Inflammatory macrophage treated with lipopolysaccharide for 1 hour (primary cell): ENCODE measurements at places on chromosomes 1 and 21.
A peak's percentile ranks its signal among the peaks of the same experiment; 100 is the strongest.

DNA sequence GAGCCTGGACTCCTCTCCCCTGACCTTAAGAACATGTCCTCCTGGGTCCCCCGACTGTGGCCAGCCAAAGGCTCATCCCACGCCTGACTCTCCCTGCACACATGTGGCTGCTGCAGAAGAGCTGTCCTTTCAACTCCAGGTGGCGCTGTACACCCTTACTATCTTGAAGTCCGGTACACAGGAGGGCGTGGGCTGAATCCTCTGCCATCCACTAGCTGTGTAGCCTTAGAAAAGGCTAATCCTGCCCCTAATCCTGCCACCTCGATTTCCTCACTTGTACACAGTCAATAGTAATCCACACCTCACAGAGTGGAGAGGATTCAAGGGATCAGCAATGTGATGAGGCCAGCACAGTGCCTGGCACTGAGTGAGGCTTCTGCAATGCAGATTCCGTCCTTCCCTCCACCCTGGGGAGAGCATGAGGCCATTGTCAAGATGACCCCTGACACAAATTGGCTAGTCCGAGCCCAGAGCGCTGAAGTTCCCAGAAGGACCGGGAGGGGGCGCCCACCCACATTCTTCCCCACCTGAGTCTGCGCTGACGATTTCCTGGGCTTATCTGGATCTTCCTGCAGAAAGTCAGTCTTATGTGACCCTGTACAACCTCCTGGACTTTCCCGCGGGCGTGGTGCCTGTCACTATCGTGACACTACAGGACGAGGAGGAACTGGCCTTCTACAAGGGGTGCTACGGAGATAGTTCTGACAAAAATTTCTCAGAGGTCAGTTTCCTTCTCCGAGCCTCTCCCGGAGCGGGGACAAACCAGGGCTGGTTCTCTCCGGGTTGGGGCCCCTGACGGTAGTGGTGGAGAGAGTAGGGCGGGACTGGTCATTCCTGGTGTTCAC lies 47.1 kb upstream of the DMBX1 start:
- peak; percentile 78 for DNase-seq

DNA sequence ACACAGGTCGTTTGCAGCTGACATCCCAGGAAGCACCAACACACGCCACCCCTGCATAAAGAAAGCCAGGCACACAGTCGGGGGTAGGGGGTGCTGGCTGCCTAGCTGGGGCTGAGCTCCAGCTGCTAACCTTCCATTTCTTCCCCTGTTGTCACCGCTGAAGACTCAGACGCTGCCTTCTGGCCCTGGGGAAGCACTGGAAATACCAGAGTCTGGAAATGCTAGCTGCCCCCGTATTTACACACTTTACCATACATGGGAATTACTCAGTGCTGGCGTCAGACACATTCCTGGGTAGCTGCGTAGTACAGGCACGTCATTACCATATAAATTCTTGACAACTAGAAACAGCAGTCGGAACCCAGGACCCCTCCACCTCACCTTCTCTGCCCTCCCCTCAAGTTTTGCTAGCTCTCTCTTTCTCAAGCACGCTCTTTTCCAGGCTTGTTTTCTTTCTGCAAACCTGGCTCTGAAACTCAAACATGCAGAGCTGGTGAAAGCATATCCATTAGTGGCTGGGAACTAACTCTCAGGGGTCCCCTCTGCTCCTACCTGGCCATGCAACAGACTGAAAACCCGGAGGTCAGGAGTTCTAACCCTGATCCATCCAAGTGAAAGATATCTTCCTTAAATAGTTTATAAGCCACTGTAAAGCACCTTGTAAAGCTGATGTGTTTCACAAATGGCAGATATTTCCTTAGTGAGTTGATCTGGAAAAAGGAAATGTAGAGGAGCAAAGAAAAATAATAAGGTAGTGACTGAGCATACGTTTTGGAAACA lies 3.3 kb downstream of the CSRP1 start:
- peak; percentile 34 for DNase-seq

DNA sequence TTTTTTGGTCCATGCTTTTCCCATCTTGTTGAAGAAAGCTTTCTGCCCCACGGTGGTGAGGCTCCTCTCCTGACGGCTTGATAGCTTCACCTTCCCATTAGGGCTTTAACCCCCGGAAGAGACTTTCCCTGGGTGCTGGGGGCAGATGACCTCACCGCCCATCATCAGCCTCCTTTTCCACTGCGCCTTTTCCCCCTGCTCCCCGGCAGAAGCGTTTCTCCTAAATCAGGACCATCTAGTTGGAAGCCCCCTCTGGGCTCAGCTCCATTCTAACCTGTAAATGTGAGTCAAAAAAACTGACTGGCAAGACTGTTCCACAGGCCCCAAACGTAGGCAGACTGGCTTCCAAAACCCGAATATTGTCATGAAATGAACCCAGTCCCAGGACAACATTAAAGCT lies 6.7 kb downstream of the POFUT2 start:
- no peak for DNase-seq

DNA sequence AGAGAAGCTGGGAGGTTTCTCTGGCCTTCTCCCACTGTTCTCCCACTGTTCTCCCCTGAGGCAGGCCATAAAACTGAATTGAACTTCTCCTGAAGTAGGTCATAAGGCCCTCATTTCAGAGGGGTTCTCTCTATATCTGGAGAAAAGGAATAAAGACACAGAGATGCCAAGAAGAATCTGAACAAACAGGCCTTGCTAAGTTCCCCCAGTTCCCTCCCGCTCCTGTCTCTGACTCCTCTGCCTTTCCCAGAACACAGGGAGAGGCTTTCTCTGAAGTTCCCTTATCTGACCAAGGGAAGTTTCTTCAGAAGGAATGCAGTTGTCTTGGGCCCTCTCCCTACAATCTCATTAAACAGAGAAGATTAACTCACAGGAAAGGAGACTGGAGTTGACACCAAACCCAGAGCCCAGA lies 83.4 kb downstream of the SLC16A1 start:
- DNase-seq = peak; percentile 46

DNA sequence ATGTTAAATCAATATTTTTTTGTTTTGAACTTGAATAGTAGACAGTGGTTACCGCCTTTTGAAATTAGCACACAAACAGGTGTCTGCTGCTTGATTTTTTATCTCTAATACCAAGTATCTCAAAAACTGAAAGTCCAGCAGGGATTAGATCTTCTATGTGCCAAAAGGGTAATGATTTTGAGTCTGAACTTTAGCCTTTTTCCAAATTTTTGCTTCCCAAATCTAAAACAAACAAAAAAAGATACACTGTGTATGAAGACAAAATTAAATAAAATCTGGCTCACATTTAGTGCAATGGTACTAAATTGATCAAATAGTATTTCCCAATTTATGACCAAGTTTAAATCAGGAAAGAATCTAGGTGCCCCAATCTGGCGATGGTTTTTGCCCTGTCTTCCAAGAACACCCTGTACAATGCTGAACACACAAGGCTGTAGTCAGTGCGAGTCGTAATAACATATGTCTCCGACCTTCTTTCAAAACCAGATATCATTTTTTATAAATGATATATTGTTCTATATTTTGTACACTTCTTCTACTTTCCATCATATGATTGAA lies 40.5 kb downstream of the PLPPR4 start:
- no peak for DNase-seq

DNA sequence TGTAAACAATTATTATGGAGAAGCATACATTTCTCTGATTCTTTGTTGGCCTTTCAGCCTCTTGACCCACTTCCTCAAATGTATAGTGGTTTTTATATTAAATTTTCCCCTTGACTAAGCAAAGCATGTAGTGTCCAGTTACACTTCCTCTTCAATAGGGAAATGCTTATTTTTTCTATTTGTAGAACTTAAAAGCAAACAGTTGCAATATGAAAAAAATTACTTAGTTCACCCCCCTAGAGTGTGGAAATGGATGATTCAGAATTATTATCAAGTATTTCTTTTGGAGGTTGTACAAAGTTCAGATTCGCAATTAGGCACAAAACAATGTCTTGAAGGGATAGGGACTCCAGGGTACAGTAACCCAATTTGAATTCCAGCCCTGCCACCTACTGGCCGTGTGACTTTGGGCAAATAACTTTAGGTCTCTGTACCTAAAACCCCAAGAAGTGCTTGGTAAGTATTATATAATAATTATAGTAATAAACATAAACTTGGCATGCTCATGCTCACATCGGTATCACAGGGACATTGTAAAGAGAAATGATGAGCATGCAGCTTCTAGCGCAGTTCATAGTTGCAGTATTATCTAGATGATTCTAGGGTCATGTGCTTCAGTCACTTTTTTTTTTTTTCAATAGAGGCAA lies 28.6 kb upstream of the IFNGR2 start:
- peak; percentile 89 for DNase-seq

- no peak for DNase-seq
These were observed 14.9 kb upstream of the MACF1 start for GRCh38 chr1:39189592-39190041.

DNA sequence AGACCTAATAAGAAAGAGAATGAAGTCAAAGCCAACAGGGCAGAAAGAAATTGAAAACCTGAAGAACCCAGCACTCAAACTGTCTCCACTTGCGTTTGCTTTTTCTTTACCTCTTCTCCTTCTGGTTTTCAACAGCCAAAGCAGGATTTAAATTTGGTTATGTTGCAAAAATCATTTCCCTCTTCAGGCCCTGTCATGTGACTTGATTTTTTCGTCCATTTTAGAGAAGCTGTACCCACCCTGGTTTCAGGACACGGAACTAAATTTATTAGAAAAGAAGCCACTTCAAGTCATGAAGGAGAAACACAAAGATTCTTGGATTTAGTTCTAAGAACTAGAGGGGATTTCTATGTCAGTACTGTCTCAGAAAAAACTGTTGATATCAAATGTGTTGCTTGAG lies 1.0 kb upstream of the SYNJ1 start:
- peak; percentile 45 for DNase-seq

DNA sequence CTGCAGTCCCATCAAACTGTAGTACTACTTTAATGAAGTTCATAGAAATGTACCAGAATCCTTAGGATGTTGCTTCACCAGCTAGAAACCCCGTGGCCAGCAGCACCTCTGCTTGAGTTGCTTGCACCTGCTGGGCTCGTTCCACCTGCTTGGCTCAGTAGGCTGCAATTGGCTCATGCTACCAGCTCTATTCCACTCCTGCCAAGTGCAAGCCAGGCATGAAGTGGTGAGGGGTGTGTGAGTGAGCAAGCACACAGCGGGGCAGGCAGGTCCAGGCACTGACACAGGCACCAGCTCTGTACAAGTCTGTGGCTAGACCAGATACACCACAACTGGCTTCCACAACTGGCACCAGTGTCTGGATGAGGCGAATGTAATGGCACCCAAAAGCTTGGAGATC lies 209.9 kb downstream of the AMY1C start:
- DNase-seq = no peak

- DNase-seq = no peak
These were observed 88.7 kb downstream of the WDR4 start for GRCh38 chr21:42790520-42791065.

DNA sequence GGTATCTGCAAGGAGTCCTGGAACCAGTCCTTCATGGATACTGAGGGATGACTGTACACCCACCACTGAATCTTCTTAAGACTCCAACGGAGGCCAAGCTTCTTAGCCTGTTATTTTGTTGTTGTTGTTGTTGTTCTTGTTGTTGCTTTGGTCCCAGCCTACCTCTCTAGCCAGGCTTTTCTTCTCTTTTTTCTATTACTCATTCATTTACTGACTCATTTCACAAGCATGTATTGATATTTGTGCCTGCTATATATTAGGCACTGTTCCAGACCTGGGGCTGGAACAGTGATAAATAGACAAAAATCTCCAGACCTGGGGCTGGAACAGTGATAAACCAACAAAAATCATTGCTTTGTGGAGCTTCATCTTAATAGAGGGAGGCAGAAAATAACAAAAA lies 20.4 kb downstream of the CENPF start:
- no peak for DNase-seq

DNA sequence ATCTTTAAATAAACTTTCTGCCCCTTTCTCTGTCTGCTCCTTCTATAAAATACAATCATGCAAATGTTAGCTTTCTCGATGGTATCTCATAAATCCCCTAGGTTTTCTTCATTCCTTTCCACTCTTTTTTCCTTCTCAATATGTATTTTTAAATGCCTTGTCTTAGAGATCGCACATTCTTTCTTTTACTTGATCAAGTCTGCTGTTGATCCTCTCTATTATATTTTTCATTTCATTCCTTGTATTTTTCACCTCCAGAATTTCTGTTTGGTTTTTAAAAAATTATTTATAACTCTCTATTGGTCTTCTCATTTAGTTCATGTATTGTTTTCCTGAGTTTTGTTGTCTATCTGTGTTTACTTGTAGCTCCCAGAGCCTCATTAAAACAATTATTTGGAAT lies 36.0 kb downstream of the TNFSF4 start:
- DNase-seq = no peak

GRCh38 chr1:22168412-22168973 lies 25.6 kb upstream of the WNT4 start:
- DNase-seq = no peak

- no peak for DNase-seq
These were observed 50.1 kb upstream of the COL6A1 start for GRCh38 chr21:45931397-45931969.

- DNase-seq = no peak
These were observed 103.7 kb downstream of the AK5 start for GRCh38 chr1:77385551-77385950.

DNA sequence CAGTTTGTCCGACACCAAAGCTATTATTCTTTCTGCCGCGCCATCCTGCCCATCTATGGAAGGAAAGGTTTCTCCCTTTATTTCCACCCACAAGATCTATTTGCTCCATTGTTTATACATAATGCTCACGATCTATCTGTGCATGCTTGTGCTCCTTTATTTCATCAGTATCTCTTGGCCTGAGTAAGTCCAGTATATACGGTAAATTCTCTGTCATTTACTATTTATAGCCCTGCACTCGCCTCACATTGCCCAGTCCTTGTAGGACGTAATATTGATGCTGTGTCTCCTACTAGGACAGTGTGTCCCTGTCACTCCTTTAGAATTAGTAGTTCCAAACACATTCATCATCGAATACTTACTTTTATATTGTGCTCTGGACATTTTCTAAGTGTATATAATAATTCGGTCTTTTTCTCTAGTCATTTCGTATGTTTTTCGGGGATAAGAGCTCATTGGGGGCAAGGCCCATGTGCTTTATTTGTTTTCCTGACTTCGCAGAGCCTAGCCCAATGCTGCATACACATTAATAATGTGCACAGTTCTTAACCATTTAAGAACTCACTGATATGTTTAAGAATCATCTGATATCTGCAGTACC lies 3.1 kb upstream of the NID1 start:
- no peak for DNase-seq
